Omental fat pad (tissue), 4 donors: ENCODE measurements at places on chromosomes 13 and 19.

- DNase-seq, result no peak
Observed at GRCh38 chr13:42110410-42111155, 62.1 kb downstream of the DGKH start.

- no peak for DNase-seq
Observed at GRCh38 chr13:105971312-105971711, 564.1 kb downstream of the EFNB2 start.

GRCh38 chr13:33179463-33179862, 106.1 kb downstream of the STARD13 start:
- DNase-seq, result no peak

GRCh38 chr13:62320129-62321108, 904.8 kb upstream of the PCDH20 start:
- no peak for DNase-seq

DNA sequence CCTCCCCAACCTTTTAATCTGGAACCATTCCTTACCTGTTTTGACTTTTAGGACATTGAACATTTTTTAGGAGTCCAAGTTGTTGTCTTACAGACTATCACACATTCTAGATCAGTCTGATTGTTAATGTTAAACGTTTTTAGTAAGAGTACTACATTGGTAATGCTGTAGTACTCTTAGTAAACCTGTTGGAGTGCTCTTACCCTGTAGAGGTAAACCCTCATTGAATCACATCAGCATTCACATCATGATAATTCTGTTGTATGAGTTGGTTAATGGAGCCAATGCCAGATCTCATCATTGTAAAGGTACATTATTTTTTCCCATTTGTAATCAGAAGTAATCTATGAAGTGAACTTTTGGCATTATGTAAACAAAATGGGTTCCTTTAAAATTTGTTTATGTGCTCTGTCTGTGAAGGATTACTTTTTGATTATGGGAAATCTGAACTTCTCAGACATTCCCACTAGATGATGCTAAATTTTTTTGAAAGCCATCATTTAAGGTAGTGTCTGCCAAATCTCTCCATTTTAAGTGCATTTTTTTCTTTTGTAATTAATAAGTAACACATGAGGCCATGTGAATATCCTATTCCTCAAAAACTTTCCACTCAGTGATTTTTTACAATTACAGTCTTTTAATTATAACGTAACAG, 55.2 kb downstream of the VWA8 start:
- DNase-seq, result no peak

- no peak for DNase-seq
Observed at GRCh38 chr19:2600914-2601870, 101.3 kb downstream of the GNG7 start.

DNA sequence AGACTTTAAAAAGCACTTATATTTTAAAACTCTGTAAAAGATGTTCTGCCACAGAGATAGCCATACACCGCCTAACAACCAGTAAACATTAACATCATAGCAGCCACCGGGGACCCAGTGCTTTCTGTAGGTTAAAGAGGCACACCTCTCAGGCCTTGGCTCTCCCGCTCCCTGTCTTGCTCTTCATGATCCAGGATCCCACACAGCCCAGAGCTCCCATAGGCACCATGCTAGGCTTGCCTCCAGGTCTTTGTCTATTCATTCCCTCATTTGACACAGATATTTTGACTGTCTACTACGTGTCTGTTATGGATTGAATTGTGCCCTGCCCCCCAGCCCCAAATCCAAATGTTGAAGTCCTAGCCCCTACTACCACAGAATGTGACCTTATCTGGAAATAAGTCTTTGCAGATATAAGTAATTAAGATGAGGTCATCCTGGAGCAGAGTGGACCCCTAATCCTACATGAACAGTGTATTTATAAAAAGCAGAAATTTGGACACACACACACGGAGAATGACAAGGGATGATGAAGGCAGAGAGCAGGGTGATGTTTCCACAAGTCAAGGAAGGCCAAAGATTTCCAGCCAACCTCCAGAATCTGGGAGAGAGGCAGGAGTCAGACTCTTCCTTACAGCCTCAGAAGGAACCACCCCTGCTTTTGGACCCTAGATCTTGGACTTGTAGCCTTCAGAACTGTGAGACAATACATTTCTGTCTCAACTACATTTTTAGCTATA, 272.6 kb downstream of the DNAJC15 start:
- DNase-seq, result no peak

GRCh38 chr13:23467048-23467931, 33.8 kb upstream of the SACS start:
- no peak for DNase-seq
